ENCODE measurements at places on chromosomes 6 and 20. TPM values are rescaled to one million over a fixed set of nuclear protein-coding genes. Genes with fewer than 3 reads are reported as not detected.

- DNase-seq, result no peak
Observed at GRCh38 chr6:149844480-149844879, 19.7 kb downstream of the LRP11 start.

GRCh38 chr6:106997392-106998158 is 23.0 kb upstream of the CD24 start:
- peak; percentile 59 for DNase-seq

GRCh38 chr6:137588472-137588871 is 94.3 kb upstream of the OLIG3 start:
- no peak for DNase-seq

DNA sequence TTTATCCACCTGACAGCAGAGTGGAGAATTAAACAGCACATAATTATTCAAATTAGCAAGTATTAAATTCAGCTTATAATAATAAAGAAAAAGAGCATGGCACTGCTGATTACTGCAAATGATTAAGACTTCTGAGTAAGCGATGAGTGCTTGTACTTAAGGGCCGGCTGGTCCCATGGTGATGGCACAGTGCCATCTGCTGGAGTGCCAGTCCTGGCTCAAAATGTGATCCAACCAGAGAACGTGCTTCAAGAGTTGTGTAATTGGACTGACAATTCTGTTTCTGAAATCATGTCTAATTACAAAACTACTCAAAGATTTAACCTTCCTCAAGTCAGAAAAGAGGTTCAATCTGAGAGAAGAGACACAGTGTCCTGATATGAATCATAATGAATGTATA is 181.6 kb upstream of the RGS17 start:
- DNase-seq, result no peak

DNA sequence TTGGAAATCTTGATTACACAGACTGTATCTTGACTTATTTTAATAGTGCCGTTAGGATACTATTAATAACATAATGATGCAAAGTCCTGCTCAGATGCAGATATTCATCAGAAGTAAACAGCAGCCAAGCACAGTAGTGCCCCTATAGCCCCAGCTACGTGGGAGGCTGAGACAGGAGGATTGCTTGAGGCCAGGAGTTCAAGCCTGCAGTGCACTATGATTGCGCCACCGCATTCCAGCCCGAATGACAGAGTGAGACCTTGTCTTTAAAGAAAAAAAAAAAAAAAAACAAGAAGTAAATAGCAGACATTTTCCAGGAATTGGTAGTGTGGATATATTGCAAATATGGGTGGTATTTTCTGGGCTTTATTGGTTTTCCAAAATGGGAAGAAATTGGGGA is 61.8 kb downstream of the TULP4 start:
- no peak for DNase-seq

GRCh38 chr20:14498772-14499171 is 161.4 kb upstream of the FLRT3 start:
- no peak for DNase-seq

DNA sequence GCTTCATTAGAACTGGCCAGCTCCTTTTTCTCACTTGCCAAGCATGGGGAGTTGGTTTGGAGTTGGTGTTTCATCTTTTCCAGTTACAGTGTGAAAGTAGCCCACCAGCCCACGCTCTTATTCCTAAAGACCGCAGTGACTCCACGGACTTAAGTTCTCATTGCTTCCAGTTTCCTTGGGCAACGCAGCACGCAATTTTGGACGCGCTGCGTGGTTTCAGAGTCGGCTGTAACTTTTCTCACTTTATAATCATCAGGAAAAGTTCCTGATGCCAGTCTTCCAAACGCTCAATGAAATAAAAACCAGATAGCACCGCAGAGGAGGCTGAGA is 381 bp upstream of the PEX7 start:
- DNase-seq, result no peak

DNA sequence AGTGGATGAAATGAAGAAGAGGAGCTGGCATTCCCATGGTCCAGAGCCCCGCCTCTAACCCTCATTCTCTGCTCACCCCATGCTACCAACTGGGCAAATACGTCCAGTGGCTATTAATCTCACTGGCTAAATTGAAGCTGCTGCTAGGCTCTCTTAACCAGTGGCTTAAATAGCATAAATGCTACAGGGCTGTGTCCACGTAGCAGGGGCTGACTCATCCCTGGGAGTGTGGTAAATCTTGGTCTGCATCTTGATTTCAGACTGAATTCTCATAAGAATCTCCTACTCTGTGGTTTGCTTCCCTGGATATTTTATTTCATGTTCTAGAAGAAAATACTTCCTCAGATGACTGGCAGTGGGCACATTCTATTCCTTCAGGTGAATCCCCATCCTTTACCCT is 193.1 kb upstream of the ARG1 start:
- DNase-seq, result no peak

WFDC10A gene
- total RNA-seq, result not detected

OPRM1 gene
- total RNA-seq, result not detected

OOEP gene
- total RNA-seq, result 0.41 TPM

SERPINB1 gene
- 187 TPM for total RNA-seq

ANKEF1 gene
- total RNA-seq, result 6.1 TPM
